ENCODE measurements at places on chromosomes 12 and 14. TPM values are rescaled to one million over a fixed set of nuclear protein-coding genes. Genes with fewer than 3 reads are reported as not detected.

DNA sequence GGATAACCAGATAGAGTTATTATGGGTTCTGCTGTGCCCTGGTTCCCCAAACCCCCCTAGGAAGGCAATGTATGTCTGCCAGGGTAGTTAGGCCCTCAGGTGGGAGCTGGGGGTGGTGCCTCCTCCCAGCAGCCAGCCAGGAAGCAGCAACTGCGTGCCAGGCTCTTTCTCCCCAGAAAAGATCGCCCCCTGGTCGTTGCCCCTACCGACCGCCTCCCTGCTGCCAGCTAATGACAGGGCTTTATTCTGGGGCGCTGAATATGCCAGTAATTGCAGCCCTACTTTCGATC, 36.3 kb downstream of the IQSEC3 start:
- DNase-seq: no peak
- no peak overlapping the region for H3K27ac ChIP-seq
- no peaks in the 10 kb centered on the region for H3K27me3 ChIP-seq
- no peak overlapping the region for H3K4me3 ChIP-seq

DNA sequence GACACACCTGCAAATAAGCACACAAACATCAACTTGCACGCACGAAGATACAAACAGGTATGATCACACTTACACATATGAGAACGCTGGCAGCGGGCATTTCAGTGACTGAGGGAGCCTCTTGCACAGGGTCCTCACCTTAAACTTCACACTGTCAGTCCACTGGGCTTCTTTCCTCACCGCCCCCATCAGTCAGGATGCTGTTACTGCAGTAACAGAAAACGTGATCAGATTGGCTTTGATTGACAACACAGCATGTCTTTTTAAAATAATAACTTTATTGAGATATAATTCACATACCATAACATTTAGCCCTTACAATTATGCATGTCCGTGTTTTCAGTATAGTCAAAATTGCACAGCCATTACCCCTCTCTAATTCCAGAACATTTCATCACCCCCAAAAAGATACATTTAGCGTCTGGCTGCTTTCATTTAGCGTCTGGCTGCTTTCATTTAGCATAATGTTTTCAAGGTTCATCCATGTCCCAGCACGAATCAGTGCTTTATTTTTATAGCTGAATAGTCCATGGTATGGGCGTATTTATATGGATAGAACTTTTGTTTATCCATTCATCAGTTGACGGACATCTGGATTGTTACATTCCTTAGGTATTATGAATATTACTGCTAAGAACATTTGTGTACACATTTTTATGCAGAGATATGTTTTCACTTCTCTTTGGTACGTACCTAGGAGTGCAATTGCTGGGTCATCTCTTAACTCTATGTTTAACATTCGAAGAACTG, 8.4 kb downstream of the CCDC197 start:
- no peaks in the 10 kb centered on the region for H3K27me3 ChIP-seq
- no peak for DNase-seq
- H3K4me1 ChIP-seq: no peaks in the 10 kb centered on the region
- H3K4me3 ChIP-seq: no peak overlapping the region
- H3K27ac ChIP-seq: no peak overlapping the region

GRCh38 chr14:74649673-74650072, 37.6 kb upstream of the LTBP2 start:
- no peak for DNase-seq
- no peak overlapping the region for H3K27ac ChIP-seq
- H3K36me3 ChIP-seq: no peaks in the 10 kb centered on the region
- H3K4me1 ChIP-seq: peaks cover 5% of the 10 kb centered on the region
- no peaks in the 10 kb centered on the region for H3K27me3 ChIP-seq
- H3K4me3 ChIP-seq: no peak overlapping the region

DDN gene
- 0.17 TPM for total RNA-seq

GRCh38 chr12:87363497-87364084, 665.6 kb downstream of the C12orf50 start:
- H3K36me3 ChIP-seq: no peaks in the 10 kb centered on the region
- H3K27me3 ChIP-seq: no peaks in the 10 kb centered on the region
- H3K4me3 ChIP-seq: no peak overlapping the region
- H3K4me1 ChIP-seq: no peaks in the 10 kb centered on the region

DNA sequence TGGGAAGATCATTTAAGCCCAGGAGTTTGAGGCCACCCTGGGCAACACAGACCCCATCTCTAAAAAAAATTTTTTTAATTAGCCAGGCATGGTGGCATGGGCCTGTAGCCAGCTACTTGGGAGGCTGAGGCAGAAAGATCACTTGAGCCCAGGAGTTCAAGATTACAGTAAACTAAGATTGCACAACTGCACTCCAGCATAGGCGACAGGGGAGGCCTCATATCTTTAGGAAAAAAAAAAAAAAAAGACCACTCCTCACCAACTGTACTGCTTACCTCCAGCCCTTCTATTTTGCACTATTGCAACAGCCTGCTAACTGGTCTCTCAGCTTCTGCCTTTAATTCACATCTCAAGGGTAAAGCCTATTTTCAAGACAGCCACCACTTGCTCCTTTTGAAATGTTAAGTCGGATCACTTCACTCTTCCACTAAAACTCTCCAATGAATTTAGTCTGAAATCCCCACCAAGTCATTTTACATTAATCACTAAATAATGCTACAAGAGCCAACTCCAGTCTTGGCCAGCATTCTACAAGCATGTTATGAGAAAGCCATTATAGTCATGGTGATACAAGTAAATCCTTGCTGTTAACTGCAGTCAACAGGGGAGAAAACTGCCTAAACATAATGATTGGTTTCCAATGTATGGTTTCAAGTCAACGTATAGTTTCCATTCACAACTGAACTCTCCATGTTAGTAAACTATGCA, 106.0 kb downstream of the RPS29 start:
- DNase-seq: peak; percentile 39
- H3K27me3 ChIP-seq: no peaks in the 10 kb centered on the region

FSCB gene
- 0.29 TPM for total RNA-seq

DNA sequence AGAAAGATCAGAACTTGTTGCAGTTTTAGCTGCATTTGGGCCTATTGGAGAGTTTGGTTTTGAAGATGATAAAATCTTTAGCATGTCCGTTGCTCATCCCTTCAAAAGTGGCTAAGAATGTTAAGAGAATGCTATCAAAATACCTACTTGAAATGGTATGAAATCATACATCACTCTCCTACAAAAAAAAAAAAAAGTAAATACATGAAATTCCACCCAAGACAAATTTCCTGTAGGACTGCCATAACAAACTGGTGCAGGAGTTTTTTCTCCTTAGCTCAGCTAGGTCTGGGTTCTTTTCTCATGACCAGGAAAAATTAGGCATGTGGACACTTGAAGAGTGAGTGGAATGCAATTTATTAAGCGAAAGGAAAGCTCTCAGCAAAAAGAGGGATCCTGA, 15.9 kb upstream of the FAR2 start:
- no peak for DNase-seq
- H3K27ac ChIP-seq: no peak overlapping the region
- no peak overlapping the region for H3K4me3 ChIP-seq
- H3K27me3 ChIP-seq: no peaks in the 10 kb centered on the region

- no peak for DNase-seq
- H3K27me3 ChIP-seq: no peaks in the 10 kb centered on the region
- no peaks in the 10 kb centered on the region for H3K4me1 ChIP-seq
- H3K27ac ChIP-seq: no peak overlapping the region
Measured at GRCh38 chr12:49730568-49731101, 10.7 kb upstream of the TMBIM6 start.

ZFHX2 gene
- 5.3 TPM for total RNA-seq

ARHGAP9 gene
- 52.6 TPM for total RNA-seq

MFAP5 gene
- total RNA-seq: 9.4 TPM

Data from upper lobe of left lung (tissue), 6 donors.